MCF 10A (cell line): ENCODE measurements at places on chromosomes 3 and 15.
A peak's percentile ranks its signal among the peaks of the same experiment; 100 is the strongest.

- no peak for DNase-seq
Observed at GRCh38 chr3:28978092-28978491, 302.8 kb upstream of the RBMS3 start.

- DNase-seq = peak; percentile 75
Observed at GRCh38 chr15:62306851-62307504, 141.9 kb upstream of the C2CD4B start.

GRCh38 chr3:122929188-122930062, 98.1 kb downstream of the SEMA5B start:
- DNase-seq = no peak

- DNase-seq = no peak
Observed at GRCh38 chr3:142777927-142778326, 54.1 kb downstream of the TRPC1 start.

GRCh38 chr3:133157716-133158115, 119.5 kb downstream of the TMEM108 start:
- DNase-seq = no peak

DNA sequence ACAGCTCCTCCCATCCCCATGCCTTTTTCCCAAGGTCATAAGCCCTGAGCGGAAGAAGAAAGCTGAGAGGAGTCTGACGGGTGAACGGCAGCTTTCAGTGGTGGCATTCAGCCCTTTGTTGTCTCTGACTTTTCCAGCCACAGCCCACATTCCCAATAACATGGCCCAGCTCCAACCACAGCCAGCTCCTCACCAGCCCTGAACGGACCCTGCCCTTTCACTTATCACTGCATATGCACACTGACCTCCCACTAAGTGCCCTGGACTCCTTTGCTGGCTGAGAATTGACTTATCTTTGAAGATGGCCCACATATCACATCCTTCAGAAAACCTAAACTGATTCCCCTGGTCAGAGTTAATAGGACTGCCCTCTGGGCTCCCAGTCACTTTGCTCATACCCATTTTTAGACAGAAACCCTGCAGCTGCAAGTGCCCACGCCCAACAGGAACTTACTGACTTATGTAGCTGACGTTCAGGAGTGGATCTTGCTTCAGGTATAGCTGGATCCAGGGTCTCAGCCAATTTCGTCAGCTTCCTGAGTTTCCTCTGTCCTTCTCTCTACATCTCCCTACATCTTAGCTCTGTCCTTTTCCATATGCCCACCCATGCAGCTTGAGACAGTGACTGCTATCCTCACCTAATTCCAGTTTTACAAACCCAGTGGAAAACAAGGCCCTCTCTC, 348.5 kb upstream of the PROK2 start:
- no peak for DNase-seq

- DNase-seq = peak; percentile 73
Observed at GRCh38 chr3:169769287-169770181, at the start of gene ACTRT3. Gene ACTRT3, minus strand, starts transcription at chr3:169769561. Its CDS starts 41 bp downstream, at chr3:169769520.

DNA sequence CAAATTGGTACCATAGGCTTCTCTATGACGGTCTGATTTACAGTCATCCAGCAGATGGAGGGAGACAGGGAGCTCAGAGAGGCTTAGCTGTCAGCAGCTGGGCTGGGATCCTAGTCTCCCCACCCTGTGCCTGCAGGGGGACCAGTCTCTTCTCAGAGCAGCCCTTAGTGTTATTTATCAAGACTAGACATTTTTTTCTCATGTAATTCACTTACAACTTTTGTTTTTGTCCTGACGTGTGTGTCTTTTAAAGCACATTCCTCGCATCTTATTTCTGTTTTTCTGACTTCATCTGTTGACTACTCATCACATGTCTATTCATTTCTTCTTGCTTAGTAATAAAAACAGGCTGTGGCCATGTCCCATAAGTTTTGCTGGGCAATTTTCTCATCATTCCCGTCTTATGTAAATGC, 116.1 kb downstream of the KLF13 start:
- DNase-seq = peak; percentile 39

DNA sequence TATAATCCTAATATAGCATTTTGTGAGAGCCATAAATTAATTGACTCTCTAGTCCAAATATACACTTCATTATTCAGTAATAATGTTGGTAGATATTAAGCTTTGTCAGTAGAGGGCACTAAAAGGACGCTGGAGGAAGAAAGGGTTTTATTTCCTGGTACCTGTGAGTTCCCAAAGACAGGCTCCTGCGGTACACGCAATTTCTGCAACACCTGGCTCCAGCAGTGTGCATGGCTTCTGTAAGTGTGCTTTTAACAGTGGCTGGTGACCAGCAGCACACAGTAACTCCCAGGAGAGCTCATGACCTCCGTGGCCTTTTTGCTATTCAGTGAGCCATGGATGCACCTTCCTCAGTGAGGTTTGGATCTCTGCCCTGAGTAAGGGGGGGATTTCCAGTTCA, 338.3 kb upstream of the ZNF385D start:
- peak; percentile 63 for DNase-seq

- DNase-seq = no peak
Observed at GRCh38 chr3:112958811-112959560, 15.9 kb downstream of the CD200R1 start.

GRCh38 chr3:464255-464654, 267.7 kb downstream of the CHL1 start:
- no peak for DNase-seq

DNA sequence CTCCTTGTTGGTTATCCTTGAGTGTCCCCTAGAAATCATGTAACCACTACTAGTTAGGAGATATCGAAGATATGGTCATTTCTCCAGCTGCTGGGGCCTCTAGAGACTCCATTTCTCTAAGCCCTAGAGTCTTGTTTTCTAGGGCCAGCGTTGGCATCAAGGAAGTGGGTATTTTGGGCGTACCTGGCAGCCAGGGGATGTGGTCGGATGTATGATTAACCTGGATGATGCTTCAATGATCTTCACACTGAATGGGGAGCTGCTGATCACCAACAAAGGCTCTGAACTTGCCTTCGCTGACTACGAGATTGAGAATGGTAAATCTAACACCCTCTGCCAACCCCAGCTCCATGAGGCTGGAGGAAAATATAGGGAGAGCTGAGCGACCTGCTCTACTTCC, 325.5 kb downstream of the RYR3 start:
- DNase-seq = no peak

DNA sequence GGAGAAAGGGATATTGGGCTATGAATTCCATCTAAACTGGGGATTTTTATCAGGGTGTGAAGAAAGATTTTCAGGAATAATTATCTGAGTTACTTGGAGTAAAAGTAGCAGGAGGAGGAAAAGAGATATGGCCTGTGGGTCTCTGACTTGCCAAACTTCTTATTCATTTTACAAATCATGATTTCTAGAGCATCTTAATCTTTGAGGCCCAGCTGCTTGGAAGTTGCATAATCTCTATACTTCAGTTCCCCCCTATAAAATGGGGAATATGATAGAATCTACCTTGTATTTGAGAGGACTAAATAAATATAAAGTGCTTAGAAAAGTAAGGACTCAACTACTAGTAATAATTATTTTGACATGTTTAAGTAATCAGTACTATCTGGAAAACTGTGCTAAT, 11.0 kb upstream of the GABPB1 start:
- DNase-seq = no peak

GRCh38 chr15:46258056-46258455, 623.2 kb downstream of the SQOR start:
- DNase-seq = no peak

DNA sequence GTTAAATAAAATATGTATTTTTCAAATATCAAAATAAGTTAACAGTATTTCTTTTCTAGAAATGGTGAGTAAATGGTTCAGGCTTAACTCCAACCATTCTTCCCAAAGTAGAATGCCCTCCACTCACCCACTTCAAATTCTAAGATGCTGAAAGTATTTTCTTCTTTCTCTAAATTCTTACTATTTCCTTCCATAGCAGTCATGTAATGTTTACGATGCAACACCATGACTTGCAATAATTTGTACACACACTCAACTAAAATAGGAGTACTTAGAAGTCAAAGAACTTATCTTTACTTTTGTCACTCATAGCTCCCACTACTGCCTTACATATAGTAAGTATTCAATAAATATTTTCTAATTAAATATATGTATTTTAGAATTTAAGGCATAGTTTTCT, 65.0 kb downstream of the AQR start:
- DNase-seq = no peak

DNA sequence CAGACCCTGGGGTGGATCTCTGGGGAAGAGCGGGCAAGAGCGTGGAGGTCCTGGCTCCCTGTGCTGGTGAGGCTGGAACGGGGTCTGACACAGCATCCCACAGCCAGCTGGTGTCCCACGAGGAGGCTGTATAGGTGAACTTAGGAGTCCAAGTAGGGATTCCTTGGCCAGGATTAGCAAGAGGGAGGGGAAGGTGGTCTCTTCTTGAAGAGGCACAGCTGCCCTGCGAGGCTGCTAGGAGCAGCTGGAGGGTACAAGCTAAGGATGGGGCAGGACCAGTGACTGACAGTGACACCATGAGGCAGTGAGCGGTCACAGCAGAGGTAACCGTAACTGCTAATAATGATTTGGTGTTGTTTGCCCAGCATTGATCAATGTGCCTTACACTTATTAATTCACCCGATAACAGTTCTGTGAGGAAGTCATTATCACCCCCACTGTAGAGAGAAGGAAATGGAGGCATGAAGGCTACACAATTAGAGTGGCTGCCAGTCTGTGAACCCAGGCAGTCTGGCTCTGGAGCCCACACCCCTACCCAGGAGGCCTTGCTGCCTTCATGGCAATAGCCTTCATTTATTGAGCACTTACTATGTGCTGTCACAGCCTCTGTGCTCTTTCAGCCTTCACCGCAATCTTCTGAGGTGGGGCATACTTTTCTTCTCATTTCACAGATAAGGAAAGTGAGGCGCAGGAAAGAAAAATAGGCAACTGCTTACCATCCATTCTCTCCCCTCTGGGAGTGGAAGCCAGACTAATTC, 59.4 kb downstream of the TMEM44 start:
- peak; percentile 69 for DNase-seq

- no peak for DNase-seq
Observed at GRCh38 chr3:141992512-141992911, 116.1 kb downstream of the ATP1B3 start.

DNA sequence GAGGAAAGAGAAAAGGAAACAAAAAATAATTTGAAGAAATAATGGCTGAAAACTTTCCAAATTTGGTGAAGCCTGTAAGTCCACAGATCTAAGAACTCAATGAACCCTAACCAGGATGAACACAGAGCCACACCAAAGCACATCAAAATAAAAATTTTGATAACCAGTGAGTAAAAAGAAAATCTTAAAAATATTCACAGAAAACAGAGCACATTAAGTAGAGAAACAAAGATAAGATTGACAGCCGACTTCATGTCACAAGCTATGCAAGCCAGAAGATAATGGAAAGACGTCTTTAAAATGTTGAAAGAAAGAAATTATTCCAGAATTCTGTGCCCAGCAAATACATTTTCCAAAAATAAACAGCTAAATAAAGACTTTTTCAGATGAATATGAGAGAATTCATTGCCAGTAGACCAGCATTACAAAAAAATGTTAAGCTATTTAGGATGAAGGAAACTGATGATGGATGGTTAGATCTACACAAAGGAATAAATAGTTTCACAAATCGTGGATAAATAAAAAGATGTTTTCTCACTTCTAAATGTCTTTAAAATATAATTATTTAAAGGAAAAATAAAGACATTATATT, 140.2 kb upstream of the SKOR1 start:
- DNase-seq = peak; percentile 60

GRCh38 chr3:156741935-156742334, 67.5 kb downstream of the TIPARP start:
- no peak for DNase-seq

DNA sequence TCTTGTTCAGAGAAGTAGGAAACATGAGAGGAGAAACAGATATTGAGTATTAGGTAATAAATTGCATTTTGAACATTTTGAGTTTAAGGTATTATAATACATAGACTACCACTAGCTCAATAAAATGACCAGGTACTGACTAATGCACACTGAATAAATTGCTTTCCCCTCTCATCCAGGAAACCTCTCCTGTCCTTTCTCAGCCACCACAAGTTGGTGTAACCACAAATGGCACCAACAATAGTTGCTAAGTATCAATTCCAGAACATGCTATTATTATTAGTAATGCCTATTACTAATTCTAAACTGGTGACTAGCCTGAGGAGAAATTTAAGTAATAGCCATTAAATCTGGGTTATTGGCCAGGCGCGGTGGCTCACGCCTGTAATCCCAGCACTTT, 47.3 kb upstream of the XRN1 start:
- DNase-seq = no peak

DNA sequence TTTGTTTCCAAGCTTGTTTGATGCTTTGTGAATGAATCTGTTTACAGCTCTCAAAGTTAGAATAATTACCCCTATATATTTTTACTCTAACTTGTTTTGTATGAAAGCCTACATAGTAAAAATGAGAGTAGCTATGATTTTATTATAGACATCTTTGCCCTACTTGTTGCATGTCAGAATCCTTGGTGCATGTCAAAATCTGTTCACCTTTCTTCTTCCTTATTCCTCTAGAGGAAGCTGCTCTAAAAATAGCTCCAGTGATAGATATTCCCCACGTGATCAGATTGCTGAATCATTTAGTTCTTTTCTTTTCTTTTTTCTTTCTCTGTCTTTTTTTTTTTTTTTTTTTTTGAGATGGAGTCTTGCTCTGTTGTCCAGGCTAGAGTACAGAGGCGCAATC, 39.8 kb downstream of the LRRC49 start:
- no peak for DNase-seq

DNA sequence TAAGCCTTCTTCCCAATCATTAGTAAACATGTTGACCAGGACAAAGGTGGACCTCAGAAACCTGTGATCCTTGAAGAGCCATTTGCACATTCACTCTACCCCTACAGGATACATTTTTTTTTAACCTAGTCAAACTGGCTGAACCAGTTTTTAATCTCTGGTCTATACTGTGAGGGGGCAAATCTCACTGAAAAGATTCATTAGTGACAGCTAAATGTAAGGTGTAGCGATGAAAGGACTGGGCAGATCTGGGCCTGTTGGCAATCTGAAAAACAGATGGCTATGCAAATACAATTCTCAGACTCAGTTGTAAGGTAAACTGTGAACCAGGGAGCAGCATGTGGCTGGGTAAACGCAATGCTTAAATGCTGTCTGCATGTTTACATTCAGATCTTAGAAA, 75.6 kb upstream of the SNTN start:
- DNase-seq = no peak

- no peak for DNase-seq
Observed at GRCh38 chr15:79197285-79197684, 85.2 kb upstream of the ANKRD34C start.

GRCh38 chr3:119891944-119892721, 110.2 kb downstream of the NR1I2 start:
- peak; percentile 75 for DNase-seq

GRCh38 chr3:157572559-157573270, 69.5 kb upstream of the VEPH1 start:
- peak; percentile 72 for DNase-seq

GRCh38 chr3:177005718-177006405, 191.4 kb downstream of the TBL1XR1 start:
- DNase-seq = peak; percentile 5

GRCh38 chr3:58518291-58518789, 18.6 kb downstream of the ACOX2 start:
- DNase-seq = no peak

GRCh38 chr15:85073556-85074194, 92.0 kb downstream of the PDE8A start:
- peak; percentile 32 for DNase-seq
